Urothelium cell line (cell line): ENCODE measurements at places on chromosomes 2 and 18.

DNA sequence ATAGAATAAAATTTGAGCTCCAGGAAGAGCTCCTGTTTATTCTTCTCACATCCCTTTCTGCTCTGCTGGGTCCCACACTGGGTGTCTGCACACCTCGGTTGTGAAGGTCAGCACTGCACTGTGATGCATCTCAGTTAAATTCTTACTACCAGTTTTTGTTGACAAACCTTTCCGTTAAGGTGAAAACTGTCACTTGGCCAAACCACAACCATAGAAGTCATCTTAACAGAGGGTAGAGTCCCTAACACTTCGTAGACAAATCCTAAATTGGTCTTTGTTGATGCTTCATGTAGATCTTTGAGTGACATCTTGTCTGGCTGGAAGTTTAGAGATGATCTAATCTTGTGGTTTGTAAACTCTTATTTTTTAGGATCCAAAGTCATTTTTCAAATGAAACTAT, 167.4 kb upstream of the MAP3K20 start:
- DNase-seq: no peak

GRCh38 chr2:117850015-117850414, 35.5 kb downstream of the DDX18 start:
- DNase-seq: no peak

DNA sequence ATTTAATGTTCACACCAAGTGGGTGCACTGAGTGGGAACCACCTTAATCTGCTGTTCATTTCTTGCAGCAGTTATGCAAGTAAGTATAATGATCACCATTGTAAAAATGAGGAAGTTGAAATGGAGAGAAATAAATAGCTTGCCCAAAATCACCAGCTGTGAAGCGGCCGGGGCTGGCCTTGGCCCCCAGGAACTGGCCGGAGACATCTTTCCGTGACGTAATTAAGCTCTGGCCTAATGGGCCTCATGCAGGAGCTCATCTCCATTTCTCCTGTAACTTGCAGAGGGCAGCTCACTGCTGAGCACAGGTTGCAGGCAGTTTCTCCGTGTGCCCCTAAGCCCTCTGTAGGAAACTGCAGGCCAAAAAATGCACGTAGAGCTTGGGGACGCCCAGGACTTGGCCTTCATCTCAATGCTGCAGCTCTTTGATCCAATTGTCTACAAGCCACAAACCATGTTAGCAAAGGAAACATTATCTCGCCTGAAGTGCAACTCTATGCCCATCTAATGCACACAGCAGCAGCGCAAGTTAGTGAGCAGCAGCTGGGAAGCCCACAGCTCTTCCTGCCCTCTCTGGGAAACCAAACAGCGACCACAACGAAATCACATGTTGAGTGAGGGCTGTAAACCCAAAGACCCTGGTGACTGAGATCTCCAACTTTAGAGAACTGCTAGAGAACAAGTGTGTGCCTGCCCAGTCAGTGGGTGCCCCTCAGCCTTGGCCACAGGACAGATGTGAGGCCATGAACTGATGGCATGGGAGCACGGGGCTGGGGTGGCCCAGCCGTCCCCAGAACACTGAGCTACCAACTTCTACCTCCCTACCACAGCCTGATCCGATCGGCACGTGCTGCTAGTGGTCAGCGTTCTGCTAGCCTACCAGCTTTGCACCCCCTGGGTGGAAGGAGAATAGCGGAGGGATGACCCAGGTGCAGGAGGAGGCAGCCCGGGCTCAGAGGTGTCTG, 28.8 kb downstream of the APCDD1 start:
- no peak for DNase-seq

- DNase-seq: no peak
These were observed 402.1 kb downstream of the PARD3B start for GRCh38 chr2:204947405-204947804.

GRCh38 chr2:170514140-170514539, 201.0 kb upstream of the SP5 start:
- no peak for DNase-seq

DNA sequence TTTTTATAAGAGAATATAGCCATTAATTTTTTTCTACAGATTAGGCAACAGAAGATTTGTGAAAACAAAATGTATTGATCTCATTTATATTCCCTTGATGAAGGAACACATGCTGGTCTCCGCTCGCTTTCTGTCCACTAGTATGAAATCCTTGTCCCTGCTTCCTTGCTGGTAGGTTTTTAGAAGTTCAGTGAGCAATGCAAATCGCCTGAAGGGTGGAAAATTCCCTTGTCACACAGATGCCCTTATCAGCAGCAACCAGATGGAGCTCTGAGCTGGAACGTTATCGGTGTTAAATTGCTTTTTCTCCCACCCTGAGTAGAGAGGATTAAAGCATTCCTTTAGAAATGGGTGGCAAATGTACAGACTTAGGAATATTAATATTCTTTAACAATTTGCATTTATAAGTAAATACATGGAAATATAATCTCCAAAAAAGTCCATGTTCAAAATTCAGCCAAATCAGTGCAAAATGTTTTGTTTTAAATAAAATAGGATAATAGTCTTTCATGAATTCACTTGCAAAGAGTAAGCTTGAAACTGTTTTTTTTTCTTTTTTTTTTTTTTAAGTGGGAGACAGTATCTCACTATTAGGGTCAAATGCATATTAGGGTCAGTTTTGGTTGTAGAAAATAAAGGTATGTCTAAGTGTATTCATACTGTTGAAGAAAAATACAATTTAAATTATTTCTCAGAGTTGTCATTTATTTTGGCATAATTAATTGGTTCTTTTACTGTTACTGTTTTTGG, 164.0 kb upstream of the MYO3B start:
- DNase-seq: no peak

- DNase-seq: no peak
These were observed 20.8 kb downstream of the IMMT start for GRCh38 chr2:86174445-86174844.
